Stimulated activated CD4-positive, alpha-beta T cell treated with anti-CD3 and anti-CD28 coated beads, Interleukin-15, amount 100 ng/mL, for 1 hour (primary cell): ENCODE measurements at places on chromosomes 4 and X.

- DNase-seq: no peak
These were observed 495.3 kb downstream of the SPRY1 start for GRCh38 chr4:123891881-123892280.

GRCh38 chrX:69028761-69029120 lies 136.5 kb downstream of the PJA1 start:
- DNase-seq: no peak

DNA sequence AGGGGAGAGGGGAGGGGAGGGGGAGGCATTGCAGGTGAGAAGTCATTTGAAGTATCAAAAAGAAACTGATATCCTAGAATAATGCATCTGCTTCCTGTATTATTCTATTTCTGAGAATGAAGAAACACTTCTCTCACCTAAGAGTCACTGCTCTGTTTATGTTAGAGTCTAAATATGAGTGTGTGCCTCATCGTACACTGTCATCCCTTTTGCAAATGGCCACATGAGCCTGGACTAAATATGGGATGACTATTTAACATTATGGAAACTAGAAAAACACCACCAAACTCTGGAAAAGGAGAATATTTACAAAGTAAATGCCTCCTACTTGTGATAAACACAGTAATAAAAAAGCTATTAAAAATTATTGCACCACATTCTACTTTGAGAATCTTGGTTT lies 146.4 kb upstream of the NOCT start:
- no peak for DNase-seq

GRCh38 chr4:174210354-174210753 lies 73.1 kb downstream of the FBXO8 start:
- DNase-seq: no peak

DNA sequence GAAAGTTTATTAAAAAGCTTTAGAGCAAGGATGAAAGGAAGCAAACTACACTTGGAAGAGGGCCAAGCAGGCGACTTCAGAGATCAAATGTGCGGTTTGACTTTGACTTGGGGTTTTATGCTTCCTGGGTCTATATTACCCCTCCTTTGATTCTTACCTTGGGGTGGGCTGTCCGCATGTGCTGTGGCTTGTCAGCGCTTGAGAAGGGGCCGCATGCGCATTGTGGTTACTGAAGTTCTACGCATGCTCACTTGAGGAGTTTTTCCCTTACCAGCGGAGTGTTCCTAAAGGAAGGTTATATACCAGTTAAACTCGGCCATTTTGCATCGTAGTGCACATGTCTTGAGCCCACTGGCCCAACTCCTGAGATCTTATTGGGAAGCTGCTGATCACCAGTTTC lies 9.9 kb downstream of the ZNF157 start:
- peak; percentile 17 for DNase-seq

- no peak for DNase-seq
These were observed 100.8 kb downstream of the ANXA3 start for GRCh38 chr4:78652282-78652876.

GRCh38 chr4:123415576-123415975 lies 19.0 kb downstream of the SPRY1 start:
- no peak for DNase-seq

DNA sequence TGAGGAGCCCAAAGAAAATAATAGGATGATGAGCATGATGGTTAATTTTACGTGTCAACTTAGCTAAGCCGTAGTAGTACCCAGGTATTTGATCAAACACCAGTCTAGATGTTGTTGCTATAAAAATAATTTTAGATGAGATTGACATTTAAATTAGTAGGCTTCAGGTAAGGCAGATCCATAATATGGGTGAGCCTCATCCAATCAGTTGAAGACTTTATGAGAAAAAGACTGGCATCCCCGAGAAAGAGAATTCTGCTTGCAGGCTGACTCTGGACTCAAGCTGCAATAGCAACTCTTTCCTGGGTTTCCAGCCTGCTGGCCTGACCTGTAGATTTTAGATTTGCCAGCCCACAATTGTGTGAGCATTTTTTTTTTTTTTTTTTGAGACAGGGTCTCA lies 192.8 kb upstream of the LNX1 start:
- no peak for DNase-seq

- DNase-seq: no peak
These were observed 62.1 kb upstream of the LANCL3 start for GRCh38 chrX:37509349-37509748.

- DNase-seq: no peak
These were observed 1130.3 kb downstream of the RAPGEF2 start for GRCh38 chr4:160233141-160233540.

DNA sequence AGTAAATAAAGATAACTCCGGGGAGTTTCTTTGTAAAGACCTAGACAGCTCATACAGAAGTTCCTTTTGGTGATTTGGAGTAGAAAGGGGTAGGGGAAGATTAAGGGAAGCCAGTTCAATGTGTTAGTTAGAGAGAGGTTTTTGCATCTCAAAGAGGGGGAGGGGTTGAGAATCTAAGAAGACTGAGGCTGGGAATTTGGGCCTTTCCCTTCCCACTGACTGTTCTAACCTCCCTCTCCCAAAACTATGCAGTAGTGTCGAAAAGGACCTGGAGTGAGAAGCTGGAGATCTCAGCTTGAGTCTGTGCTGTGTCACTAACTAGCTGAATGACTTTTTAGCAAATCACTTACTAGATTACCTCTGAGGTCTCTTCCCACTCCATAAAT lies 55.7 kb upstream of the CCDC160 start:
- DNase-seq: no peak

DNA sequence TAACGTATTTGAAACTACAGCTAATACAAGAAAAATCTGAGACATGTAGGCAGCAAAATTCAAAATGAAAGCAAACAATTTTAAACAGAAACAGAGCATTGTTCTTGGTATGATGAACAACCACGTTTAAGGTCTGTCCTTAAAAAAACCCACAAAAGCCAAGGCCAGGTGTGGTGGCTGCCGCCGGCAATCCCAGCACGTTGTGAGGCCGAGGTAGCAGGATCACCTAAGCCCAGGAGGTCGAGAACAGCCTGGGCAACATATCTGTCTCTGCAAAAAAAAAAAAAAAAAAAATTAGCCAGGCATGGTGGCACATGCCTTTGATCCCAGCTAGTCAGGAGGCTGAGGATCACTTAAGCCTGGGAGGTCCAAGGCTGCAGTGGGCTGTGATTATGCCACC lies 13.7 kb downstream of the RWDD4 start:
- no peak for DNase-seq

DNA sequence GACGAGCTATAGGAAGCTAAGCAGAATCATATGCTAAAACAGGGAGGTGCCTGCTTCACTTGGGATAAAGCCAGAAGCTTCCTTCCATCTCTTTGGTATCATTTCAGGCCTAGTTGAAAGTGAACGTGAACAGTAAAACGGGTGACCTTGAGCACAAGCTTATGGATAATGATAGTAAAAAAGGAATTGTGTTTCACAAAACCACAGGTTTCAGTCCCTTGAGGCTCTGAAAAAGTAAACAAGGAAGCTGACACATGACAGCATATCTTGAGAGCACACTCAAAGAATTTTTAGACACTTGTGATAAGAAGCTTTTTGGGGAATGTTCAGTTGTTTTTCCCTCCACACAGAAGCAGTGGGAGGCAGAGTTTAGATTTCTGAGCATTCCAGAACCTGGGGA lies 286.1 kb downstream of the DCHS2 start:
- DNase-seq: no peak

DNA sequence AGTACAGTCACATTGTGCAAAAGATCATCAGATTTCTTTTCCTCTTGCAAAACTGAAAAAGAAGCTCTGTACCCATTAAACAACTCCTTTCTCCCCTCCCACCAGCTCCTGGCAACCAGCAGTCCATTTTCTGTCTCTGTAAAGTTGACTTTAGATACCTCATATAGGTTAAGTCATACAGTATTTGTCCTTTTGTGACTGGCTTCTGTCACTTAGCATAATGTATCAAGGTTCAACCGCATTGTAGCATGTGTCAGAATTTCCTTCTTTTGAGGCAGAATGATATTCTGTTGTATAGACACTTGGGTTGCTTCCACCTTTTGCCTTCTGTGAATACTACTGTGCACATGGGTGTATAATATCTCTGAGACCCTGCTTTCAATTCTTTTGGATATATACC lies 121.8 kb downstream of the SH3KBP1 start:
- no peak for DNase-seq

DNA sequence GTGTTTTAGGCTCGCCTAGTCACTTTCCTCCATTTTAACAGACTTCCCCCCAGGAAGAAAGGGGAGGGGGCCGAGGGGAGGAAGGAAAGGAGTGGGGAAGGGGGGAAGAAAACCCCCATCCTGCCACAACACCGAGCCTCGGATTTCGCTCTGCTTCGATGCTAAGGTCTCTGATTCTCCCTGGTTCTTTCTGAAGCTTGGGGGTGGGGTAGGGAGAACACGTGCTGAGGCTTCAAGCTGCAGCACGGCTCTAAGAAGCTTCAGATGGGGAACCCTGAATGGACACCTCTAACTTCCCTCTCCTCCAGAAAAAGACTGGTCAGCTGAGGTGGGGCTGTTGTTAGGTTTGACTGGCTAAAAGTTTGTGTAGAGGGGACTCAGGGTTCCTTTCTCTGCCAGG lies 61.8 kb downstream of the RHOH start:
- no peak for DNase-seq

- DNase-seq: no peak
These were observed 119.1 kb upstream of the CPEB2 start for GRCh38 chr4:14883166-14883565.

DNA sequence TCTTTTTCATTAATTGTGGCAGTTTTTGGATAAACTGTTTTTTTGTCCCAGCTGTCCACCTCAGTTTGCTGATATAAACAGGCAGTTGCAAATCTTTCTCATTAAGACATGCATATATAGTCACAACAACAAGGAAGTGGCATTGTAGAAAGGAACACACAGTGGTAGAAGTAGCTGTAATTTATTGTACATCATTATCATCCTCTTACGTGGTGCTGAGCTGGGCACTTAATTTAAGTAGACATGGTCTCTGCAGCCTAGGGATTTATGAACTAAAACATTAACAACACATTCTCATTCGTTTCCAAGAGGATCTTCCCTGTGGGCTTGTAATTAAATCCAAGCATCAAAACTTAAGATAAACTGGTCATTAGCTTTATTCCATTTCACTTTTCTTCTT lies 500.2 kb downstream of the INPP4B start:
- DNase-seq: no peak

DNA sequence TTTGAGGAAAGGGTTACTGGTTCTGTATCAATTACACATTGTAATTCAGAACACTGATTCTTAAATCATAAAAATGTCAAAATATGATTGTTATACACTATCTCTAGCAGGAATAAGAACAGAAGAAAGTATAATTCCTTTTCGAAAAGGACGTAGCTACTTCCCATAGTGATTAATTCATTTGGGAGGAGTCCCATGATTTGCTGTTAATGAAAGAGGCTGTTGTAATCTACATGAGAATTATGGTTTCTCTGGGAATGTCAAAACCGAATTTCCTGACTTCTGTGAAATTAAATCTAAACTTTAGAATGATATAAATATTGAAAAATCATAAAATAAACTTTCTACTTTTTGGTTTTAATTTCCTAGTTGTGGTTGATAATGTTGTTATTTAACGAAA lies 191.1 kb upstream of the ETNPPL start:
- DNase-seq: no peak

GRCh38 chr4:56958111-56958517 lies 19.3 kb downstream of the NOA1 start:
- DNase-seq: no peak

GRCh38 chrX:118347736-118348135 lies 1.8 kb downstream of the WDR44 start:
- no peak for DNase-seq

- no peak for DNase-seq
These were observed 200.7 kb upstream of the IL15 start for GRCh38 chr4:141435446-141436225.

DNA sequence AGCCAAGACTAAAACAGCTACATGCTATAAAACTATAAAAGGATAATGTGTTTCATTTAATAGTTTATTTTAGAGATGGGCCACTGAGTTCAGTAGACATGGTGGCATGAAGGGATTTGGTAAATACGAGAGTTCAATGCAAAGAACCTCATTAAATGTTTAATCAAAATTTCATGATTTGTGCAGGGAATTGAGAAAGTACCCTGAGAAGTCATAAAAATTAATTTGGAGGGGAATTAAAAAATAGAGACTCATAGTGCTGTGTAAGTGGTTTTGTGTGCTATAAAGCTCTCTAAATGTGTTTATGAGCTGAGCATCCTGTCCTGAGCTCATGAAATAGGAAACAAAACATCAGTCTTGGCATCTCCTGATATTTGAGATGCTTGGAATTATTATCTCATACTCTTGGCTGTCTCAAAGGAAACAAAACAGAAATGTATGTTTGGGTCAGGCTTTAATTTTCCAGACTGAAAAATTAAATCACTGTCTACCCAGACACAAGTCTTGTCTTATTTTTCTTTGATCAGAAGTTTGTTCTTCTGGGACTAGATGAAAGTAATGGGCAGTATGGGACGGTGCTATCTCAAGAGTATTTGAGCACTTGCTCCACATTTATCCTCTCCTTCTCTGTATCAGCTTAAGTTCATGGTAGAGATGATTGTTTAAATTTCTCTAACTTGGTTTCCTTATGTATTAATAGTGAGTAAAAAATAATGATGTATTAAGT lies 38.0 kb upstream of the EMCN start:
- no peak for DNase-seq

DNA sequence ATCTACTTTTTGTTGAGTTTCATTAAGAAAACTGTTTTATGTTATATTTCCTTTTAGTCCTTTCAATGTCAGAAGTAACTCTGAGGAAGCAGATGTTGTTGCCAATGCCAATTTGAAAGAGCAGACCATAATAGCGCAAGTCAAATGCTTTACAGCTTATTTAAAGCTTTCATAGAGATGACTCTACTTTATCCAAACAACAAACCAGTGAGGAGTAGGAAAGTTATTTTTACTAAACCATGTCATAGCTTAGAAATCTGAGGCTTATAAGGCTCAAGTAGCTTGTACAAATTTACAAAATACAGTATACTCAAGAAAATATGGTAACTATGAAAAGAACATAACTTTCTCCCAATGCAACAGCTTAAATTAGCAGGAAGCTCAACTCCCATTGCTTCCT lies 40.1 kb upstream of the SPOCK3 start:
- no peak for DNase-seq
